ENCODE measurements at places on chromosomes 11 and 22.

GRCh38 chr11:17927041-17927440 lies 85.8 kb downstream of the SERGEF start:
- DNase-seq, result no peak

- DNase-seq, result no peak
Measured at GRCh38 chr11:96357794-96358193, 14.8 kb upstream of the MAML2 start.

- DNase-seq, result no peak
Measured at GRCh38 chr11:131833366-131833765, 463.0 kb downstream of the NTM start.

GRCh38 chr11:118230088-118230487 lies 5.3 kb upstream of the JAML start:
- DNase-seq, result no peak

DNA sequence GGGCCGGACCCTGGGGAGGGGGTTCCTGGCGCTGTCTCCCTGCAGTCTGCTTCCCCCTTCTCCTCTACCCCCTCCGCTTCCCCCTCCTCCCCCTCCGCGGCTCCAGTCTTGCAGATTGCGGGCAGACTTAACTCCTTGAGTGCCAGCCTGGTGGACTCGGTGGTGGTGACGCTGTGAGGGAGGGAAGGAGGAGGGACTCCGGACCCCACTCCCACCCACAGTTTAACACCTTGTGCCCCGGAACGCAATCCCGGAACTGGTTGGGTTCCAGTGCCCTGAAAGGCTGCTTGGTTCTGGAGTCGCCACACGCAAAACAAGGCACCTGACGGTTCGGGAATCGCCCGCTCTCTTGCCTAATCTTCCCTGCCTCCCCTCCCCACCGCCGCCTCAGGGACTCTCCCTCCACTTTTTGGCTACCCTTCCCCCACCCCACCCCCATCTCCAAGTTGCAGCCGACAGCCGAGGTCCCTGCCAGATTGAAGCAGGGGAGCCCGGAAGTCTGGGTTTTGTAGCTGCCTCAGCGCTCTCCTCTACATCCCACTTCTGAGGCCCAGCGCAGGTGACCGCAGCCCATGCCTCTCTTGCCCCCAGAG lies 3.9 kb upstream of the BCL9L start:
- peak; percentile 91 for DNase-seq

DNA sequence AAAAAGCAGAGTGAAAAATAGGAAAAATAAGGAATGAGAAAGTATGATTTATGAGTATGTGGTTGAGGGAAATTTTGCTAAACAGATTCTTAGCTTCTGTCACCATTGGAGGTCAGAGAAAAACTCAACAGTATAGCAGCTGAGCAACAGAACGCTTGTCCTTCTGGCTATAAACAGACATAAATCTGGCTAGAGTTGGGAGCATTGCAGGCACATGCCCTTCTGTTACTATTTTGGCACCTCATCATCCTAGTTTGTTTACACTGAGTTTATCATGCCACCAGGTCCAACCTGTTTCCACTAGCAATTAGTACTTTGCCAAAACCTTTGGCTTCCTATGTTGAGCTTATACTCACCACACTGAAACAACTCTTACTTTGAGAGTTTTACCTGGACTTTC lies 6.9 kb downstream of the UBE4A start:
- DNase-seq, result no peak

DNA sequence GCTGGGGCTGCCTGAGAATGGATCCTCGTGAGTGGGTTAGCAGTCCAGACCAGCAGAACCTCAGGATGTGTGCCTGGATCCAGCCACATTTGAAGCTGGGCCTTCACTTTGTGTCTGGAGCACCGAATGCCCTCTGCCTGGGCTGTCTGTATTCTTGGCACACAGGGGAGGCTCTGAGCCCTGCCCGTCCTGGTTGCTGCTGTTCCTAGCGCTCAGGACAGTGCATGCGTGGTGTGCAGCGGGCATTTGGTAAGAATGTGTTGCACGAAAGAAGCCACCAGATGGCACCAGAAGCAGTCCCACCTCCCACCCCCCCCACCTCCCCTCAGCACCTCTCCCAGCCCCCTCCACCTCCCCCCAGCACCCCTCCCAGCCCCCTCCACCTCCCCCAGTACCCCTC lies 4.1 kb upstream of the MAPK11 start:
- DNase-seq, result no peak

- peak; percentile 76 for DNase-seq
Measured at GRCh38 chr22:38706101-38706900, 557 bp downstream of the GTPBP1 start.

- DNase-seq, result peak; percentile 33
Measured at GRCh38 chr11:117544130-117544800, 216.6 kb downstream of the CEP164 start.

Measured in mucosa of descending colon (tissue), 3 donors.